GM12865 (cell line): ENCODE measurements at places on chromosomes 13 and 19.

- DNase-seq: no peak
Measured at GRCh38 chr19:30674656-30675055, 302.5 kb downstream of the ZNF536 start.

DNA sequence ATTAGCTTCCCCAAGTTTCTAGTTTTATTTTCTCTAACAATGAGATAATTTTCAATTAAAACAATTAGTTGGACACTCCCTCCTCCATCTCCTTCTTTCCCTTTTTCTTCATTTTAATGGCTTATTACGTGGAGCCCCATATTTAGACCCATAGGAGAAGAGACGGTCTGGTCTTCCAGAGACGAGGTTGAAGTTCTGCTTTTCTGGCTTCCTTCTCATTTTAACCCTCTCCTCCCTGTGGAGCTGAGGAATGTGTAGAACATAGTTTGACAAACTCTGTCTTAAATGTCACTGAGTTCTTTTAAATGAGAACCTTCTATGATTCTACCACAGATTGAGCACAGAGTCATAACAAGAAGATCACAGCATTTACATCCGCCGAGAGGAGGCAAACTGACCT is 86.8 kb downstream of the EDNRB start:
- DNase-seq: no peak

GRCh38 chr13:110403721-110404120 is 96.6 kb downstream of the COL4A2 start:
- DNase-seq: no peak

GRCh38 chr13:34357435-34358232 is 539.7 kb downstream of the RFC3 start:
- DNase-seq: peak; percentile 5

DNA sequence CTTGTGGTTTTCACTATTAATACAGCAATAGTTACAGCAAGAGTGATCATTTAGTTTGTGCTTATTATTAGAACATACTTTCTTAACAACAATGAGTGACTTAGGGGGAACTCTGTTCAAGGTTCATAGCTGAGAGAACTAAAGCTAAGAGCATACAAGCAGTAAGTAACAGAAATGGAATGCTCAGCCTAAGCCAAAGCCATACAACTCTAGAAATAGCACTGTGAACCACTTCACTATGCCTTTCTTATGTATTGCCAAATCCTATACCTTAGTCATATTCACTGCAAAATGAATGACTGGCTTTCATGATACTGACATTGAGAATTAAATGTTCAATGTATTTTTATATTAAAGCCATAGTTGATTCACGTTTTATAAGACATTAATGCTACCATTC is 599.7 kb upstream of the SLITRK1 start:
- DNase-seq: no peak

GRCh38 chr13:72959643-72960042 is 99.2 kb upstream of the KLF5 start:
- DNase-seq: no peak

GRCh38 chr13:114281351-114282040 is at the start of gene UPF3A:
TSS of gene UPF3A (plus strand) at chr13:114281601. CDS start at chr13:114281640, 39 bp downstream.
- DNase-seq: peak; percentile 97

- DNase-seq: no peak
Measured at GRCh38 chr13:106118050-106118449, 417.4 kb downstream of the EFNB2 start.

GRCh38 chr19:13356686-13357280 is 149.5 kb downstream of the CACNA1A start:
- no peak for DNase-seq

DNA sequence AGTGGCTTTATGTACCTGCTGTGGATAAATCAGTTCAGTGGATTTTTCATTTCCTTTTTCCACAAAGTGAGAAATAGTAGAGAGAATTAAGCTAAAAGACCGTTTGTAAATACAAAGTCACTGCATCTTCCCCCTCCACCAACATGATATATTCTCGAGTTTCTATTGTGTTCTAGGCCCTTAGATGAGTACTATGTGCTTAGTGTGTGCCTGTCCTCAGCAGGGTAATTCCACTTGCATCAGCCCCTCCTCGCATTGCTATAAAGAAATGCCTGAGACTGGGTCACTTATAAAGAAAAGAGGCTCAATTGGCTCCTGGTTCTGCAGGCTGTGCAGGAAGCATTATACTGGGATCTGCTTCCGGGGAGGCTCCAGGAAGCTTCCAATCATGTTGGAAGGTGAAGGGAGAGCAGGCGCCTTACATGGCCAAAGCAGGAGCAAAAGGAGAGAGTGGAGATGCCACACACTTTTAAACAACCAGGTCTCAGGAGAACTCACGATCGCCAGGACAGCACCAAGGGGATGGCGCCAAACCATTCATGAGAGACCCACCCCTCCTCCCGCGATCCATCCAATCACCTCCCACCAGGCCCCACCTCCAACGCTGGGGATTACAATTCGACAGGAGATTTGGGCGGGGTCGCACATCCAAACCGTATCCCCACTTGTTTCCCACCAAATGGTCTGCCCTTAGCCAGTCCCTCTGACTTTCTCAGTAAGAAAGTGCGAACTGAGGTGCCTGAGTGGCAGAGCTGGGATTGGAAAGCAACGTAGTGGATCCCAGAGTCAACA is 102.3 kb upstream of the ABCC4 start:
- DNase-seq: peak; percentile 16
